ENCODE measurements at places on chromosomes 7 and 10. TPM values are rescaled to one million over a fixed set of nuclear protein-coding genes. Genes with fewer than 3 reads are reported as not detected.

The TUBB8 gene
- total RNA-seq, result not detected

The LRRC17 gene
- 20.2 TPM for total RNA-seq

DNA sequence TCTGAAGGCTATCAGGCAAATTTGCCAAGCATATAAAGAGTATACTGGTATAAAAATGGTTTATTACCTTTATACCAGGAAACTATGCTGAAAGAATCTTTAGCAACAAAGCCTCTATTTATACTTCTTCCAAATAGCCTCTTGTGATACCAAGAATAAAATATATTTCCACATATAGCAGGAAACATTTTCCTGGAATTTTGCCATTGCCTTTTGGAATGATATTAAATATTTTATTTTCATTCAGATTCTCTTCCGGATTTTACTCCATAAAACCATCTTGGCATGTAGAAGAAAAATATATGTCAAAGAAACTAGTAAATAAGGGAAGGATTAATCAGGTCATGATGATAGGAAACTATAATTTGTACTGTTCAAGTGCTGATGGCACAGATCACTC lies 17.7 kb downstream of the SOSTDC1 start:
- no peak for DNase-seq

The MYL10 gene
- total RNA-seq, result not detected

DNA sequence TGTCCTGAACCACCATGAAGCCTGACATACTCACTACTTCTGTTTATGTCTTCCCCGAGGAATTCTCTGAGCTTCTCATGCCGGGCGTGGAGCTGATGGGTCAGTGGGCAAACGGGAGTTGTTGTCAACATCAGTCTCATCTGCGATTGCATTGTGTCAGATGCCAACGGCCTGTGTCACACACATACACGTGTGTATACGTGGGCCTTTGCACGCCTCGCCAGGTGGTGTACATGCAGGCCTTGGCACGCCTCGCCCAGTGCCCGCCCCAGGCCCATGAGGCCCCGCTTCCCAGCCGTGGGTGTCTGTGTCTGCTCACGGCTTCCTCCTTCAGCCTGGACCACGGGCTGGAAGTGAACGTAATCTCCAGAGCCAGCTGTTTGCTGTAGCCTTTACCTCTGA lies 7.5 kb upstream of the CSGALNACT2 start:
- DNase-seq, result no peak

The ZNF804B gene
- 0.17 TPM for total RNA-seq

All from H4 (cell line).